Stimulated activated CD4-positive, alpha-beta T cell treated with anti-CD3 and anti-CD28 coated beads, Interleukin-12 subunit alpha, Interleukin-12 subunit beta, amount 100 ng/mL, for 24 hours (primary cell): ENCODE measurements at places on chromosomes 3 and 15.

GRCh38 chr3:187748050-187748481, 2.8 kb upstream of the BCL6 start:
- peak; percentile 93 for DNase-seq

DNA sequence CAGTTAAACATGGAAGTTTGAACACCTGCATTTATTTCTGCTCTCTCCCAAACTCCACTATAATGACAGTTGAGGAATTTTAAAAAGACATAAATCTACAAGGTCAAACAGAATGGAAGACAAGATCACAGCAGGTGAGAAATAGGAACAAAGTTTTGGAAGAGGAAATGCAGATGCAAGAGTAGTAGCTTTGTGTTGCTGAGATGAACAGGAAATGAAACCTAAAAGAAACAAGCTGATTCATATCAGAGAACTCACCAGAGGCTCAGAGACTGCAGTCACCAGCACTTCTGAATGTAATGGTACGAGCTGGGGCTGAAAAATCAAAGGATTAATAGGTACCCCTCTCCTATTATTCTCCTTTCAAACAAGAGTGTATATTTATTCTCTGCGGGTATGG, 459.9 kb downstream of the RAP2B start:
- DNase-seq: no peak

DNA sequence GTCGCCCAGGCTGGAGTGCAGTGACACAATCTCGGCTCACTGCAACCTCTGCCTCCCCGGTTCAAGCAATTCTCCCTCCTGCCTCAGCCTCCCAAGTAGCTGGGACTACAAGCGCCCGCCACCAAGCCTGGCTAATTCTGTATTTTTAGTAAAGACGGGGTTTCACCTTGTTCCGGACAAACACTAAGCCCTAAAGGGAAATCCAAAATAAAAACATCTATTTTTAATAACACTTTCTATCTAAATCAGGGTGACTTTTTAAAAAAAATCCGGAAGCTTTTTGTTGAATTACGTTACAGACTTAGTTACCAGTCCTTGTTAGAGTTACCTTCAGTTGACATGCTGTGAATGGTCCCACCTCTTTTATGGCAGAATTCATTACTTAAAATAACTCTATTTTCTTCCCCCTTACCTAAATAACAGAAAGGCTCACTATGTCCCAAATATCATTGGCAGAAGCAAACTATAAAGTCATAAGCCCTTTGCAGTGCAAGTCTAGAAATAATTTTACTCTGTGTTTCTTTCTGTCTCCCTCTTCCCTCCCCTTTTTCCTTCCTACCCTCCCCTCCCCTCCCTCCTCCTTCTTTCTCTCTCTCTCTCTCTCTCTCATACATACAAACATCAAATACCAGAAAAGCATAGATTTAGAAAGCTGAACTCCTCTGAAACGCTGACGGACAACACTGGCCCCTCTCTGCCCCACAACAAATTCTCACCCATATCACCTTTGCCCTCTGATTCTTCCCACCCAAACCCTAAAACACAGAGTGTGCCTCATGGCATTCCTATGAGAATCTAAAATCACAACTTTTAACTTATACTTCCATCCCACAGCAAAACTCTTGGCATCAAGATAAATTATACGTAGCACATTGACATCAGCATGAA, 18.3 kb downstream of the THBS1 start:
- no peak for DNase-seq

DNA sequence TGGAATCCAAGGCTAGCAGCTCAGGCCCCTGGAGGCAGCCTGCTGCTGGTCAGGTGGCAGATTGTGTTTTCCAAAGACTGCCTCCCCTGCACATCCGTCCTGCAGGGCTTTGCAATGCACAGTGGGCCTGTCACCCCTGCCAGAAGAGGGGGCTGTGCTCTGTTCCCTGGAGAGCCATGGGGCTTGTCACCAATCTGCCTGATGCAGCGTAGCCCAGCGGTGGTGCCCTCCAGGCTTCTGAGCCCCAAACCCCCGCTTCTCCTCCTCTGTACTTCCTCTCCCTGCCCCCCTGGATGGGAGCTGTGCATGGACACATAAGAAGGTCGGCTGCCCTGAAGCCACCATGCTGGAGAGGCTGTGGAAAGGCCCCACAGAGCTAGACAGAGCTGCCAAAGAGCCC, 10.0 kb upstream of the PLXNA1 start:
- DNase-seq: no peak

GRCh38 chr3:194218646-194219453, 82.9 kb downstream of the HES1 start:
- DNase-seq: no peak

DNA sequence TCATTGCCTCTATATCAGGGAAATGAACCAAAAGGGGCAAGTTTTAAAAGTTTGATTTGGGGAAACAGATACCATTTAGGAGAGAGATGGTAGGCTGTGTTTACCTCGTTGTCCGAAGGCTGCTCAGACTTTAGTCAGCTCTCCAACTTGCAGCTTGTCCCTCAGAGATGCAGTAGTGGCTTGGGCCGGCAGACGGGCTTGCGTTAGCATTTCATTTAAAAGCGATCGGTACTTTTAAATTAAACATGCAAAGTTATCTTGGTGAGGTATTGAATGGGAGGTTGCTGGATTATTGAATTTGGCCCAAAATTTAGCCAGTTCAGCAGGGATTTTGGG, 26.2 kb downstream of the EEFSEC start:
- no peak for DNase-seq

DNA sequence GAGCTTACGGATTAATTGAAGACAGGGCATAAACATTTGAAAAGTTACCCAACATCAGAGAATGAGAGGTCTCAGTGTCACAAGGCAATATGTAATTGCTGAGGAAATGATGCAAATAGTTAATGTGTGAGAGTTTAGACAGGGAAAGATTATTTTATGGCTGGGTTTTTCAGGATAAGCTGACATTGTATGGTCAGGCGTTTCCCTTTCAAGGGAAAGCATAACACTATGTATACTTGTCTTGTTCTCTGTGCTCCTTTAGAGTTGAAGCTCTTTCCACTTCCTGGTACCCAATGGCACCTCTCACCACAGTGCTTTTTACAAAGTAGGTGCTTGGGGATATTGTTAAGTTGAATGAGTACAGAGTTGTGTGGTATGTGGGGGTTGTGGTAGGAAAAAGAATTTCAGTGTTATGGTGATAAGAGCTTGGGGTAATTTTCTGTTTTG, 19.9 kb downstream of the IQGAP1 start:
- no peak for DNase-seq

- no peak for DNase-seq
Measured at GRCh38 chr3:47299381-47300318, 16.9 kb downstream of the KLHL18 start.

- DNase-seq: no peak
Measured at GRCh38 chr3:151290673-151291072, 12.3 kb upstream of the P2RY14 start.

DNA sequence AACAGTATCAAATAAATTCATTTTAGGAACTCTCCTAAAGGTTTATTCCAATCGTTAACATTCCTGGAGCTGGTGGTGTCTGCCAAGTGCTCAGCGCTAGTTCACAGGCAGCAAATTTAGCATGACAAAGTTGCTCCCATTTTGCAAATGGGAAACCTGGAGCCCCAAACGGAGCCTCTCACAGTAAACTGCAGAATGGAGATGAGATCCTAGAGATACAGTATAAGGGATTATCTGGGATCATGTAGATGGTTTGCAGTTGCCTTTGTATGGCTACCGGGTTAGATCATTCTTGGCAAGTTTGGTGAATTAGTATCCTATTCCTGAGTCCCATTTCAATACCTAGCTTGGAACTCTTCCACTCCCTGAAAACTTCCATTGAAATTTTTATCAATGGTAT, 173.7 kb downstream of the CDIN1 start:
- no peak for DNase-seq

GRCh38 chr15:30924353-30924752, 20.6 kb downstream of the FAN1 start:
- no peak for DNase-seq

DNA sequence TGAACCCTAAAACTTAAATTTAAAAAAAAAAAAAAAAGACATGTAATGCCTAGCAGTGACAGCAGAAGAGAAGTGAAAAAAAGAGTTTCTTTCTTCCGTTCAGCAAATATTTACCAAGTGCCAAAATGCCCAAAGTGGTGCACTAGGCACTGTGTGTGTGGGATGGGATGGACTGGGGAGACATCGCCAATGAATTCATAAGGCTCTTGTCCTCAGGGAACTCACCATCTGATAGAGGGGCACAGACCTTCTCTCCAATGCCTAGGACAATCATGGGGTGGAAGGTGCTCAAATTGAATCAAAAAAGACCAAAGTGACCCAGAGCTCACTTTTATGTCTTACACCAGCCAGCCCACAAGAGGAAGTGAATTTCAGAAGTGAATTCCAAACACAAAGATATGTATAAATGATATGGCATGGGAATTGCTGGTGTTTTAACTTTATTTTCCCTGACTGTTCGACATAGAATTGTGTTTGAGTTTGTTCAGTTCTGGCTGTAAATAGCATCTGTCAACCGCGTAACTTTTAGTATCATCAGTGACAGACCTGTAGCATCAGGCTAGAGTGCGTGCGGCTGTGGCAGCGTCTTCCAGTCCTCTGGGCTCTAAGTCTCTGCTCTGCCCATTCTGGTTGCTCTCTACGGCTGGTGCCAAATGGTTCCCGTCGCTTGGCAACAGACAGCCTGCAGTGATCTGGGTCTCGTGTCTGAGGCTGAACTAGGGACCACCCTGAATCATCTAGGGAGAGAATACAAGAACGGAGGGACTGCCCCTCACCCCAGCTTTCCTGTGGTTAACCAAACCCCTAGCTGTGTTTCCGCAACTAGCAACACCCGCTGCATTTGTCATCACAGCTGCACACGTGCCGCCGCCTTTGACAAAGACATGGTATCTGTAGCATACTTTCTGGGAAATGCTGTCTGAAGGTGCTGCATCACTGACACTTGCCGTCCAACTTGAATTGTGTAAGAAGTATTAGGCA, 154.0 kb upstream of the THBS1 start:
- peak; percentile 71 for DNase-seq

- DNase-seq: no peak
Measured at GRCh38 chr3:14317057-14317553, 85.3 kb upstream of the SLC6A6 start.

DNA sequence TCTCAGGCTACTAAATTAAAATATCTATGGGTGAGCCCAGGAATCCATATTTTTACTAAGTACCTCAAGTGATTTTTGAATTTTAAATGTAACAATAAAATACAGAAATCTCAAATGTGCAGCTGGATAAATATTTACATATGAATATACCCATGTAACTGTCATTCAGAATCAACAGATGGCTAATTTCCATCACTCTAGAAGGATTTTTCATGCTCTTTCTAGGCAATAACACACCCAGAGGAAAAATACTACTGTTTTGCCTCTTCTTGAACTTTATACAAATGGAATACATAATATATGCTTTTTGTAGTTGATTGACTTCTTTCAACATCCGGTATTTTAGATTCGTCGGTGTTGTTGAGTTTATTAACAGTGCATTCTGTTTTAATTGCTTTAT, 601.3 kb upstream of the NECTIN3 start:
- no peak for DNase-seq

DNA sequence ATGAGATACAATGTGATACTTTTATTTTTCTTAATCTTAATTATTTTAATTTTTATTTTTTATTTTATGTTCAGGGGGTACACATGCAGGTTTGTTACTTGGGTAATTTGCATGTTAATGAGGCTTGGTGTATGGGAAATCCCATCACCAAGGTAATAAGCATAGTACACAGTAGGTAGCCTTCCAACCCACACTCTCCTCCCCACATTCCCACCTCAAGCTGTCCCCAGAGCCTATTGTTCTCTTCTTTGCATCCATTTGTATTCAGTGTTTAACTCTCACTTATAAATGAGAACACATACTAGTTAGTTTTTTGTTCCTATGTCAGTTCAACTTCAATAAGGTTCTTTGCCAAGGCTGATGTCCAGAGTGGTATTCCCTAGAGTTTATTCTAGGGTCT, 1375.4 kb downstream of the NSUN3 start:
- DNase-seq: no peak

GRCh38 chr3:23435318-23435717, 232.2 kb downstream of the UBE2E2 start:
- no peak for DNase-seq

DNA sequence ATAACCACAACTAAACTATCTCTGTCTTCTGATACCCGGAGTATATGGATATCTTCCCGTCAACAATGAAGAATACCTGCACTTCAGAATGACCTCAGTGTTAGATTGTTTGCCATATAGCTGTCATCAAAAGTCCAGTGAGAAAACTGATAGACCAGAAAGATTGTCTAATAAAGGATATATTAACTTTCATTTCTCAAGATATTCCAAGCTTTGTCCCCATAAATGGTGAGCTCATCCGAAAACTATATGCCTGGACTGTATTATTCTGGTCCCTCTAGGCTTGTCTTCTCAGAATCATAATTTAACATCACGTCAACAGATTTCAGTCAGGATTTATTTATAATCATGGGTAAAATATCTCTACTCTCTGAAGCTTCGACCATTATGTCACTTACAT, 100.5 kb downstream of the ATP8B4 start:
- no peak for DNase-seq

DNA sequence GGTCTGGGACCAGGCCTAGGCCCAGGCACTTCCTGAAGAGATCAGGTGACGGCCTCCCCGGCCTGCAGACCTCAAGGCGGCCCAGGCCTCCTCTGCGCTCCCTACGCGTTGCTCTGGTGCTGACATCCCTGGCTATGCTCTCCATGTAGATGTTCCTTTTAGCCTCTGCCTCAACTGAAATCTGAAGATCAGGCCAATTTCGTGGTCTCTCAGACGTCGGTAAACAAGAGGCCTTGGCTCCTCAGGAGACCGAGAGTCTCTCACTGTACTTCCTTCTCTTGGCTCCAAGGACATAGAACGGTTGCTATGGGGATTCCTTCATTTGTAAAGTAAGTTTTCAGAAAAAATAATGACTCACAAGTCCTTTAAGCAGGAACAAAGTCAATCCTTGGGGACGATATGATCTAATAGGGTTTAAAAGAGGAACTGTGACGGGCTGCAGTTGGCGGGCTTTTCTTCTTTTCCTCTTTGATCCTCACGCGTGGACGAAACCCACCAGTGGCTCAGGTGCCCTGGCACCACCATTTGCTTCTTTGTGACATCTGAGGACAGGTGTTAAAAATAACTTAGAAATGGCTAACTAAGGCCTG, 55.6 kb upstream of the CGNL1 start:
- DNase-seq: no peak

GRCh38 chr3:23740517-23740965, 65.2 kb upstream of the UBE2E1 start:
- DNase-seq: peak; percentile 29

- no peak for DNase-seq
Measured at GRCh38 chr3:64505419-64505818, 182.4 kb downstream of the ADAMTS9 start.

- no peak for DNase-seq
Measured at GRCh38 chr3:58719684-58720083, 53.1 kb upstream of the FAM3D start.
